ENCODE measurements at places on chromosomes 4 and X. TPM values are rescaled to one million over a fixed set of nuclear protein-coding genes. Genes with fewer than 3 reads are reported as not detected.

DNA sequence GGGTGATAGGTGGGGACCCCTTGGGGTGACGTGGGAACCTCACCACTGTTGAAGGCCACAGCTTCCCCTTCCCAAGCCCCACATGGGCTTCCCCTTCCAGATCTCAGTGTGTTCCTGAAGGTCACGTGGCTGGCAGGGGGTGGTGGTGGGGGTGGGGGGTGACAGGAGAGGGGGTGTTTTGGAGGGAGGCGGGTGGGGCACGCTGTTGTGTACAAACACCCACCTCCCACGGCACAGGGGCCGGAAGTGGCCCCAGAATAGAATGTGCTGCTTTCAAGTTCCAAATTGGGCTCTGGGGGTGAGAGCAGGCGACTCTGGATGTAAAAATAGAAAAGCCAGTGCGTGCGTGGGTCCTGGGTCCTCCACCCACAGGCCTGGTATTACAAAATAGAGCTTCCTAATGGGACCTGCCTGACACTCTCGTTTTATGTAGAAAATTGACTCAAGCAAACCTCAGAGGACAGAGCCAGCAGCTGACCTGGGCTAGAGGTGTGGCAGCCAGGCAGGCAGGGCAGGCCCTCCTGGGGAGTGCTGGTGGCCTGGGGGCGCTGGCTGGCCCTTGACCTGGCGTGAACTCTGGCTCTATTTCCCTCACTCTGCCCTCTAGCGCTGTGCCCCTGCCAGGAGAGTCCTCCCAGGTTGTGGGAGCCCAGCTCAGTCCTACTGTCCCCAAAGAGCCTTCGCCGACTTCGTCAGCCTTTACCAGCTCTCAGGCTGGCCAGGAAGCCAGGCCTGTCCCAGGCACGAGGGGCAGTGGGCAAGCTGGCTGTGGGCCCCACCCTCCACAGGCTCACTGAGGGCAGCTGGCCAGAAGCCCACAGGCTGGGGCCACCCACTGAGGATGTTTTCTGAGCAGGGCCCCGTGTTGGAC, 5.4 kb upstream of the SH3BP2 start:
- peak; percentile 90 for DNase-seq

DNA sequence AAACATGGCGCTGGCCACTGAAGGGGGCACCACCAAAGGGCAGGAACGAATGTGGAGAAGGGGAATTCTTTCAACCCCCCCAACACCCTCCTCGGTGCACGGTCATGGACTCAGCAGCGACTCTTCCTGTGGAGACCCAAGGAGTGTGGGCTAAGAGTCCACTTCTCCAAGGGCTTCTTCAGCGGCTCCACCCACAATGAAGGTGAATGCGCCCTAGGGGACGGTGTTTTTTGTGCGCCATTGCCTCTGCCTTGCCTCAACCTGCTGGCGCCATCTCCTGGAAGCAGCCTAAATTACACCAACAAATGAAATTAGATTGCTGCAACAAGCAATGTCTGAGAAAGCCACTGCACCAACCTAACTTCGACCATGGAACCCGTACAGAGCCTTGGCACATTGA, 169.2 kb upstream of the MAGEB18 start:
- DNase-seq: no peak

FAM184B gene
- total RNA-seq: not detected

- no peak for DNase-seq
Observed at GRCh38 chr4:87258677-87259076, 38.3 kb upstream of the KLHL8 start.

DNA sequence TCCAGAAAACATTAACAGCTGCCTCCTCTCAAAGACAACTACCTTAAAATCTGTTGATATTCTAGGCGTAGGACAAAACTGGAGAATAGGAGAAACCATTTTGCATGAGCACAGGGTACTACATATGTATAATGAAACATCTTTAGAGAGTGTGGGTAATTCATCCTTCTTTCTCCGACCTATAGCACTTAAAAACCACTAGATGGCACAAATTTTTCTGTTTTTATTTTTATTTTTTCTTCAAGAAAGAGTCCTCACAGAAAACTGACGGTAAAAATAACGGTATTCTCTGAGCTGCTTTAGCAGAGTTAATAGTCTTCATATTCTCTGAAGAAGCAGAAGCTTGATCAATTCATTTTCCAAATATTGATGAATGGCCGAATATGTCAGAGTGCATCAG, 14.6 kb downstream of the SMIM31 start:
- no peak for DNase-seq

DNA sequence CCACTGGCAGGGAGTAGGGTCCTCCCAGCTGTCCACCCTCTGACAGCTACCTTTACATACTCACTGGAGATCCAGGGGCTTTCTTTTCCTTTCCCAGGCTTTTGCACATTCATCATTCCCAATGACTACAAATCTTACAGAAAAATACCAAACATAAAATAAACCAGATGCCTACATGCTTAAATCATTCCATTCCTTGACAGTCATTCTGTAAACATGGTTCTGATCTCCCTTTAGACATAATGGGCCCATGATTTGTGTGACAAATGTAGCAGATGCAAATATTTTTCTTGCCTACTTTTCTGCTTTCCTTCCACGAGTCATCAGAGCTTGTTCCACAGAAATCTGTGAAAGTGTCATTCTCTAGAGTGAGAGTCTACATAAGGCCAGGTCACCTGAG, 207.0 kb downstream of the IDS start:
- no peak for DNase-seq

- DNase-seq: no peak
Observed at GRCh38 chr4:33090910-33091309, 2370.7 kb downstream of the PCDH7 start.

BOD1L1 gene
- total RNA-seq: 107 TPM

MAGEC2 gene
- total RNA-seq: not detected

- no peak for DNase-seq
Observed at GRCh38 chr4:158824425-158825274, 55.8 kb downstream of the FNIP2 start.

GRCh38 chr4:53455766-53456165, 78.3 kb downstream of the FIP1L1 start:
- DNase-seq: no peak

DNA sequence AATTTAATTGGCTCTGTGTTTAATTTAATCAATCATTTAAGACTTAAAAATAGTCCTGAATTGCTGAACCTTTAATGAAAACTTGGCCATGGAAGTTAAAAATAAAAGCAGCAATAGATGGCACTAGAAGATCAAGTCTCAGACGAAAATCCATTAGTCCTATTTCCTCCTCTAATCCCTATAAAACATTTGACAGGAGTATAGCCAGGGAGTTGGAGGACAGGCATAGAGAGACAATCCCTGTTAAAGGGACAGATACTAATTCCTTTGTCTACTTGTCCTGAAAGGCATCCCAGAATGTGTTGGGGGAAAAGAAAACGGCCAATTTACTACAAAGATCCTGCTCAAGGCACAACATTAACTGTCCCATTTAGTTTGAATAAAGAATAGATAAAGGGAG, 276.3 kb upstream of the TACR3 start:
- no peak for DNase-seq

DNA sequence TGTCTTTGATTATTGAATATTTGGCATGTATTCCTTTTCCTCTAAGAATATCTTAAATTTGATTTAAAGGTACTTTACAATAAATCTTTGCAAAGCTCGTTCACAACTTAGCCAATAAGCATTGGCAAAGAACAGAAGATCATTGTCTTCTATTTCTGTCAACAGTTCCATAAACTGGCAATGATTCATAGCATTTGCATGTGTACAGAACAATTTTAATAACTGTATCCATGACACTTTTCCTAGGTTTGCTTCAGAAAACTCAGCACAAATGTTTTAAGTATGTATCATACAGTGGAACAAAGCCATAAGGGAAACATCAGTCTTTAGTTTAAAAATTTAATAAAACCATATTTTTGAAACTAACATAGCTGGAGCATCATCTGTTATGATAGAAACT, 462.7 kb upstream of the RPS6KA3 start:
- no peak for DNase-seq

GRCh38 chrX:37378404-37378803, 29.2 kb downstream of the PRRG1 start:
- no peak for DNase-seq

TRPC5OS gene
- not detected for total RNA-seq

- no peak for DNase-seq
Observed at GRCh38 chr4:2071252-2071911, 12.3 kb downstream of the NAT8L start.

DNA sequence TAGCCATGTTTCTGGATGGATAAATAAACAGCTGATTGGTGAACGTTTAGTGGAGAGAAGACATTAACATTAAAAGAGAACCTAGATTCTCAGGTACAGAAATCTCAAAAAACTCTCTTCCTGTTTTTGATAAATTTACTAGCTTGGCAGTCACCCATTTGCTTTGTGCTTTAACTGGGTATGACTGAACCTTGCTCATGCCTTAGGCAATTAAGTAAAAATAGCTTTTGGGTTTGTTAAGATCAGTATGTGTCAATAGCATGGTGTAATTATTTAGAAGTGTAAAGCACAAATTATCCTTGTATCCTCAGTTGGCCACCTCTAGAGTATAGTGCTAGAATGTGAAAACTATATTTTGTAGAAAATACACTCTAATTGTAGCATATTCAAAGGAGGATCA, 200.0 kb downstream of the CFAP299 start:
- no peak for DNase-seq

GRCh38 chr4:153207027-153207426, 2.8 kb downstream of the TRIM2 start:
- DNase-seq: no peak

PNPLA4 gene
- total RNA-seq: 4.4 TPM

- DNase-seq: no peak
Observed at GRCh38 chrX:134737061-134737460, 78.8 kb upstream of the PLAC1 start.

CITED1 gene
- not detected for total RNA-seq

- no peak for DNase-seq
Observed at GRCh38 chr4:73127839-73128453, 58.4 kb upstream of the COX18 start.

TLR10 gene
- 51.5 TPM for total RNA-seq

Data from B cell (primary cell).